Stimulated activated CD8-positive, alpha-beta memory T cell treated with anti-CD3 and anti-CD28 coated beads, Interleukin-15, amount 100 ng/mL, for 24 hours (primary cell): ENCODE measurements at places on chromosomes 2 and 18.

DNA sequence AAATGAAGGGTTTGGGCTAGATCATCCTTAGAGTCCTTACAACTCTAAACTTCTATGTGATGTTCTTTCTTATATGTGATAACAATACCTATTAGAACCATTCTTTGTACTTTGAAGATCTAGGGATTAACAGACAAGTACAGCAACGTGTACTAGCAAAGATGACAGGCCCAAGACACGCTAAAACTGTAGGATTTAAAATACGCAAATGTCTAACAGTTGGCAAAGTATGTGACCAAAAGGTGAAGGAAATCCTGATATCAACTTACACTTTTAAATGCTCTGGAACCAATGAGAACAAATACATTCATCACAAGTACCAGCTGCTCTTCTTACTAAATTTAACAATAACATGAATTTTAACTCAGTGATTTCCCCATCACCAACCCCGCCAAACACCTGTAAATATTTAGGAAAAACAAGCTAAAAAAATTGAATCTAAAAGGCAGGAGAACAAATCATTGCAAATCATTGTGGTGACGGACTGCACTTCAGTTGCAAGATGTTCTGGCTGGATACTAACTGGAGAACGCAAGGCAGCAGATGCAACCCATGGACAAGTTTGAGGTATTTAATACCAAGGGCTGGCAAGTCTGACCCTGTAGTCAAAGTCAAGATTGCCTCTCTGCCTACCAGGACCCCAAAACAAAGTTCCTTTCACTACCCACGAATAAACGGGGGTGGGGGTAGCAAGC, 1.4 kb downstream of the ANKRD44 start:
- no peak for DNase-seq

DNA sequence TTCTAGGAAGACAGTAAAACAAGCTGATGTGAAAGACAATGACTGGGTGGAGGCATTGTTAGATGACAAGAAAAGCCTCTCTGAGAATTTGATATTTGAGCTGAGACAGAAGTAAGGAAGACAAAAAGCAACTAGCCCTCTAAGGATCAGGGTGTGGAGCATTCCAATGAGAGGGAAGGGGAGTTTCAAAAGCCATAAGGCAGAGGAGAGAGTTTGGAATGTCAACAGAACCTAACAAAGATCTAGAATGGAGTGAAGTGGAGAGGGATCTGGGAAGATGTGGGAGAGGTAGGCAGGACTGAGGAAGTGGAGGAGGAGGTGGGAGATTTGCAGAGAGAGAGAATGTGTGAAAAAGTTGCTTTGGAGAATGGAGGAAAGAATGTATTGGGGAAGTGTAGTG, 17.3 kb upstream of the ASXL2 start:
- DNase-seq, result no peak

DNA sequence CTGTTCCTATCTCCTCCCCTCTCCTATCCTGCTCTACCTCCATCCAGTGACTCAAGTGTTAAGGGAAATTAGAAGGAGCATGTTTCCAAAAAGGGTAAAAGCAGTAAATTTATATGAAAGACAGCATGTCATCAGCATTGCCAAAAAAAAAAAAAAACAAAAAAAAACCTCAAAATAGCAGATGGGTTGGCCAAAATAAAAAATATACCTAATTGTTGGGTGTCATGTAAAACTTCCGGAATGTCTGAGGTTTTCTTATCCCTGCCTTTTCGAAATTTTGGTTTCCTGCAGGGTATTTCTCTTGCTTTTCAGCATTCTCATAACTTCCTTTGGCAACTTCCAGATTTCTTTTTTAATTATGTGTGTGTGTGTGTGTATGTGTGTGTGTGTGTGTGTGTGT, 241.6 kb upstream of the FN1 start:
- DNase-seq, result no peak

GRCh38 chr2:98579926-98580325, 28.4 kb downstream of the COA5 start:
- DNase-seq, result no peak

DNA sequence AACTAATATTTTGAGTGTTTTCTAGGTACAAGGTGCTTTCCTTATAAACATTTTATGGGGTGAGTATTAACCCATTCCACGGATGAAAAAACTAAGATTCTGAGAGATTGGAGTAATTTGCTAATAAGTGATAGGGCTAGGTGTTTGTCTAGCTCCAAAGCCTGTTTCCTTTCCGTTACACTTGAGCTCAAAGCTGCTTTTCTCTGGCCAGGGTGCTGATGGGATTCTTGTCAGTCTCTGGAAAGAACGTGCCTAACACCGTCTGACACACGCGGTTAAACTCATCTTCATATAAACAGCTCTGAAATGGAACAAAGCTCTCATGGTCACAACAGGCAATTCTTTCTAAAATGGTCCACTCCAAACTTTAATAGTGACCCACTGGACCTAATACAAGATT, 2.0 kb upstream of the ANKRD29 start:
- DNase-seq, result no peak

GRCh38 chr18:43484710-43485109, 207.4 kb upstream of the SYT4 start:
- no peak for DNase-seq

- no peak for DNase-seq
These were observed 162.0 kb downstream of the RTP5 start for GRCh38 chr2:242031481-242032019.

DNA sequence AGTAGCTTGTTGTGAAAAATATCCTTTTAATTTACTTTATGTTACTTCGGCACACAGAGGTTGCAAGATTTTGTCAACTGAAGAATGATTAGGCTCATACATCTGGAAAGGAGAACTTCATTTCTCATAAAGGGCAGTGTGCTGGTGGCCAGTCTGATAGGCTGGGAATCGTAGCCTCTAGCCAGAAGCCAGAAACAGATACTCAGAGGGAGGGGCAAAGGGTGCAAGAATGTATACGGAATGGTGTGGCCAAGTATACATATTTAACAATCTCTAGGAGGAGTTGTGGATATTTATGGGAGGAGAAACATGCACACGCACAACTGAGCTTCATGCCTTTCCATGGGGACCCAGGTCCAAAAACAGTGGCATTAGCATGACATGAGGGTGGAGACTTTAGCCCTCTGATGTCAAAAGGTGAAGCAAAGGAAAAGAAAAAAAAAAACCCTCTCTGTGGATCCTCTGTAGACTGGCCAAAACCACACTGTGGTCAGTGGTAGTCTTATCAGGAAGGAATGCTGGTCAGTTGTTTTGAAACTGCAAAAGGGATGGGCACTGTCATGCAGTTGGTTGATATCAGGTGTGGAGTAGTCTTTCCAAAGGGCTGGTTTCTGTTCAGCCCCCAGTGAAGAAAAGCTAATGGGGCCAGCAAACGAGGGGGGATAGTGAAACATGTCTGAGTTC, 34.9 kb upstream of the APCDD1 start:
- DNase-seq, result no peak

DNA sequence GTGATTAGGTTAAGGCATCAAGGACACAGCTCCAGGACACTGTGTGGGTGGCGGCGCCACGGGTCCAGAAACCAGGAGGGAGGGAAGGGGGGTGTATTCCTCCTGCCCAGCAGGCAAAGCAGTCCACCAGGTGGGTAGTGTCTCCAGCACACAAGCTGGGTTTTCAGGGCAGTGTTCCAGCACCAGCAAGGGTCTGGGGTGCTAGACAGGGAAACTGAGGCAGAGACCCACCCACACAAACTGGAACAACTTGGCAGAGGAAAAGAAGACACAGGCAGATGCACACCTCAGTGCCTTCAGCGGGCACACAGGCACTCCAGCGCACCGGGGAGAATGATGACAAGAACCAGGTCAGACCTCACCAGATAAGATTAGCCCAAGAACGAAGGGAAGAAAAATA, 28.4 kb upstream of the GNAL start:
- no peak for DNase-seq

DNA sequence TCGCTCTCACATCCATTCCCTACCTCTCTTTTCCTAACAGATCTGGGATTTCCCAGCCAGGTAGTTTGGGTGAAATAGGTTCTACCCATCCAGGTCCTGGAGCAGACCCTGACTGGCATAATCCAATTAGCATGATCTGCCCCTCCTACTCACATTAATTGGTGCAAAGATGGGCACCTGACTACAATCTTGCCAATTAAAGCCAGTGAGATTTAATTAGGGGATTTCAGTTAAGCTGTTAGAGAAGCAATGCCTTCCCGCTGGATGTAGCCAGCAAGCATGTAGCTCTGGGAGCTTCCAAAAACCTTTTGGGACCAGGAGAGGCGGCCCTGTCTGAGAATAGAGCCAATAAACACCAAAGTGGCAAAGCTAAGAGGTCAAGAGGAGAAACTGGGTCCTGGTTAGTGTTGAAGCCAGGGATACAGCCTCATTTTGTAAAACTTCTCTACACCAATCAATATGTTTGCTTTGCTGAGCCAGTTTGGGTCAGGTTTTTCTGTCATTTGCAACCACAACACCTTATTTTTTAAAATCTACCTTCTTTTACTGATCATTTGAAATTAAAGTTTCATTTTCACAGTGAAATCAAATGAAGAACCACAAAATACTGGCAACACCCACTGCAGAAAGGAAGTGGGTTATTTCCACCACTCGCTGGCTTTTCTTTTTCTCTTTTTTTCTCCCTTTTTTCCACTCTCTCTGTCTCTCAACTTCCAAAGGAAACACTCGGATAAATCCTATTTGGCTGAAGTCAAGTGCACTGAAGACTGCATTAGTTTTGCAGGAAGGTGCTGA, 3.2 kb upstream of the TTC39C start:
- DNase-seq, result no peak

- DNase-seq, result no peak
These were observed 107.6 kb downstream of the DOCK10 start for GRCh38 chr2:224934526-224935188.

DNA sequence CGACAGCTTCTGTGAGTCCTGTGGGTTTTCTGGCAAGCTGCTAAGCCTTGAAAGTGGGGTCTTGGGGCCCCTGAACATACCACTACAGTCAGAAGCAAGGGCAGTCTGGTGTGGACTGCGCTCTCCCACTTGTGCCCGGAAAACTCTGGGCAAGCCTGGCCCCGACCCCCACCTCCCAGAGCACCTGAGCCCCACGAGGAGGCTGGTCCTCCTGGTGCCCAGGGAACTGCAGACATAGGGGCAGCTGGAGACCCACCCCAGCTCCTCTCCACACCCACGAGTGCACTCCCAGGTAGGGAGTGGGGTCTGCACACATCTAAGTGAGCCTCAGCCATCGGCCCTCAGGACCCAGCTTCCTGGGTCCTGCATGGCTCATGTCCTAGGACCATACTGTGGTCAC, 16.2 kb upstream of the GPC1 start:
- no peak for DNase-seq

GRCh38 chr18:41996020-41996419, 41.0 kb downstream of the PIK3C3 start:
- DNase-seq, result no peak

DNA sequence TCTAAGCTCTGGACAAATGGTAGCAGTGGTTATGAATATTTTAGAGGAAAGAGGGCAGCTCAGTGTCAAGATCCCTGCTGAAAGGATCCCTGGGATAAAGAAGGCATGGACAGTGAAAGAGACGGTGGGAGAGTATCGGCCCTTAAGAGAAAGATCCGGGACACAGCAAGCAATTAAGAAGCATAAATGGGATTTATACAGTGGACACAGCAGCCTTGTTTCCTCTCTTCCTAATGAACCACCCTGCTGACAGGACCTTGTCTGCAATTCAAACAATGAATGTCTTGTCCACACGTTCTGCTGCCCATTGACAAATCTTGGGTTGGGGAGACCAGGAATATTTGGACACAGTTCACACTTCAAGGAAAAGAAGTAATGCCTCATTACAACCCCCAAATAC, 16.5 kb downstream of the CPLX4 start:
- DNase-seq, result no peak

DNA sequence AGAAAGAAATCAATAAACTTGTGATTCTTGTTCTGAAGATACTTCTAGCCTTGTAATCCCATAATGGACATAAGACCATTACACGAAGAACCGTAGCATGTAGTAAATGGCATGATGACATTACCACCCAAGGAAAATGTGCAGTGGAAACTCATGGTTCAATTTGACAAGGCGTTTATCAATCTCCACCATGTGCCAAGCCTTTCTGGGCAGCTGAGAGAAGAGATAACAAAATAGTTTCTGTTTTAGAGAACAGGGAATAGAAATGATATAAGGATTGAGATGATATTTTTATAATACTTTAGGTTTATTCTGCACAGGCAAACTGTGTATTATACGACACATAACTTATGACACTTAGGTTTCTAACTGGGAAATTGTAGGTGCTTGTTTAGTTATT, 19.2 kb downstream of the ABI2 start:
- DNase-seq, result no peak

DNA sequence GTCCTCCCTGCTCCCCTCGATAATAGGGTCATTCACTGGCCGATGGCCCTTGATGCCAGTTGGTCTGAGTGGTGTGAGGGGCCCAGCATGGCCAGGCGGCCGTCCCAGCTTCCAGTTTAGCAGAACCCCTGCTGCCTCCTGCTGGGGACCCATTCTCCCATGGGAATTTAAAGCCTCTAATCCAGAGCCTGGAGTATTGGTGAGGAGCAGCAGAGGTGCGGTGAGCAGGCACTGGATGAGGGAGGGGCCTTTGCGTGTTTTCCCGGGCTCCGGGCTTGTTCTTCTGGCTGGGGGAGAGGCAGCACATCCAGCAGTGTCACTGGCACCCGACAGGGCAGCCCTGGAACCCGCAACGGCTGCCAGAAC, 17.4 kb downstream of the KCNIP3 start:
- DNase-seq, result no peak

DNA sequence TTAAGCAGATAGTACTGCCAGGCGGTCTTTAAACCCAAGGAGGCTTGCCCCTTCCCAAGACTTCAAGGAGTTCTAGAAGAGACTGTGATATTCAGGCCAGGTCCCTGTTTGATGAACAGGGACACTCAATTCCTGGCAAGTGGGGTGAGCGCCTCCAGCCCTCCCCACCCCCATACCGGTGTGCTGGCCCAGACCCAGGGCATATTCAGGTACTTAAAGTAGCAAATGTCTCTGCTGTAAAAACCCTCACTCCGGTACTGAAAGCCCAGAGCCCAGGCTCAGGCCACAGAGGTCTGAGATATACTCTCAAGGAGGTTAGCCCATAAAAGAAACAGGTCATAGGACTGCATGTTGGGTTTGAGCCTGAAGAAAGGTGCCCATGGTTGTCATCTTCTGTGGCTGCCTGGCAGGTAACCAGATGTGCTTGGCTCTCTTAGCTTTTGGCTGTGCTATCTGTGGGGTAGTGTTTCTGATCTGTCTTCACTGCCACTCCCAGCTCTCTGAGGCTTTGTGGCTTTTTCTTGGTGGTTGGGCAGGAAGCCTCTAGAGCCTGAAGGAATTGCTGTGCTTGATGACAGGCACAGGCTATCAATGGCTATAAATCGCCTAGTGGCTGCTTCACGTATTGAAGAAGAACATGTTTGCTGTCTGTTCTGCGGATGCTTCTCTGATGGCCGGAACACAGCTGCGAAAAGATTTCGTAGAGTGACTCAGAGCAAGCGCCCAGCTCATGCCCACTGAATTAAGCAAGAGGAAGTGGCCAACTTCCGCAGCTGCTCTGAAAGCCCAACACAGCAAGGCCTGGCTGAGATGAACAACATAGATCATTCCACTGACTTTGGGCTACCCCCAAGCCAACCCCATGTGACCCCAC, 63.3 kb upstream of the ALPP start:
- DNase-seq, result no peak

GRCh38 chr2:196592911-196593881, 46.3 kb upstream of the CCDC150 start:
- DNase-seq, result no peak
